ENCODE measurements at places on chromosomes 1 and 21. TPM values are rescaled to one million over a fixed set of nuclear protein-coding genes. Genes with fewer than 3 reads are reported as not detected.
A peak's percentile ranks its signal among the peaks of the same experiment; 100 is the strongest.

- no peak for DNase-seq
Measured at GRCh38 chr1:184022668-184023067, 14.9 kb downstream of the COLGALT2 start.

AMY1C gene
- total RNA-seq, result not detected

HEYL gene
- total RNA-seq, result not detected

DNA sequence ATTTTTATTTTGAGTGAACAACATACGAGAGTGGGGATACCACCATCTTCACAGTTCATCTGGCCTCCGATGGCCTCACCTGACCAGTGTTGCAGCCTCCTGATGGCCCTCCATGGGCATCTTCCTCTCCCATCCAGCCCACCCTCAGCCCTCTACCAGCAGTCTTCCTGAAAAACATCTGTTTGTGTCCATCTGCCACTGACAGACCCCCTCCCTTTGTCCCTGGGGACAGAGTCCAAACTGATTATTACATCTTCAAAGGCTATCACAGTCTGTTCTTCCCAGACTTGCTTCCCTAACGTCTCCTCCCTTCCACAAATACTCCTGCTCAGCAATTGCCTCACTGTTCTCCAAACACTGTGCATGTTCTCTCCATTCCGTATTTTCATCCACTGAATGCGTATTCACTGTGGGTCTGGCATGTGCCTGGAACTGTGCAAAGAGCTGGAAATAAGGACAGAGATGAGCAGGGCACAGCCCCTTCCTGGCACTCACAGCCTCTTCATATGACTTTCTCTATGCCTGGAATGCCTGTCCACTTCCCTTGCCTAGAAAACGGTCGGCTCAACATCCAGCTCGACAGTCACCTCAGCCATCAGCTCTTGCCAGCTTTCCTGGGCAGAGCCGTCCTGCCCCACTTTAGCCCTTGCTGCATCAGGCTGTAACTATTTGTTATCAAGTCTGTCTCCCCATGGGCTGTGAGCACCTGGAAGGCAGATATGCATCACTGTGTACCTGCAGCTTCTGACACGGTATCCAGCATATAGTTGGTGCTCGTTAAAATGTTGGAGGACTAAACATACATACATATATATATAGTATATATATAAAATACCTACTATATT lies 8.3 kb upstream of the ATF3 start:
- peak; percentile 0 for DNase-seq

HOOK1 gene
- 1.1 TPM for total RNA-seq

RGS16 gene
- 0.91 TPM for total RNA-seq

- peak; percentile 82 for DNase-seq
Measured at GRCh38 chr1:37811027-37811655, 3.1 kb upstream of the YRDC start.

- DNase-seq, result no peak
Measured at GRCh38 chr1:38117444-38117887, 70.9 kb upstream of the POU3F1 start.

SPRR5 gene
- total RNA-seq, result not detected

GRCh38 chr1:58908561-58909560 lies 125.0 kb upstream of the JUN start:
- peak; percentile 82 for DNase-seq

GRCh38 chr1:156566436-156566835 lies 5.9 kb downstream of the IQGAP3 start:
- no peak for DNase-seq

GRCh38 chr1:208019257-208019656 lies 108.3 kb upstream of the CD34 start:
- DNase-seq, result no peak

PAX7 gene
- 0.97 TPM for total RNA-seq

GRCh38 chr1:56644064-56644918 lies 823 bp upstream of the PRKAA2 start:
- DNase-seq, result peak; percentile 40
